ENCODE measurements at places on chromosomes 6 and 20. TPM values are rescaled to one million over a fixed set of nuclear protein-coding genes. Genes with fewer than 3 reads are reported as not detected.

- no peak overlapping the region for H3K4me3 ChIP-seq
- H3K36me3 ChIP-seq: no peaks in the 10 kb centered on the region
- H3K27ac ChIP-seq: peak overlapping the region; percentile 81
- peak; percentile 77 for DNase-seq
Measured at GRCh38 chr6:134379076-134379475, 61.2 kb upstream of the SGK1 start.

DNA sequence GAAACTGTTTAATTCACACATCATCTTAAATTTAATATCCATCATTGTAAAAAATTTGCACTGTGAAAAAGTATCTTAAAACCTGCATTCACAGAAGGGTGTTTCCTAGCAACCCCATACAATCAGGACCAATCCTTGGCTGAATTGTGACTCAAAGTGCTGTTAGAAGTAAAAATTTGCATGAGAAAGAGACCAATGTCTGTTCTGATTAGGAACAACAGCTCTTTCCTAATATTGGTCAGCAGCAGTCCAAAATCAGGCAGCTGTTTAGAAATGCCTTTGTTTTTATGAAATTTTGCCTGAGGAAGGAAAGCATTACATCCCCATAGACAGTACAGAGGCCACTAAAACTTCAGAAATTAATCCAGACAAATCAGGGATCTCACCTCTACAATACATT lies 987.0 kb downstream of the HACE1 start:
- peaks cover 8% of the 10 kb centered on the region for H3K4me1 ChIP-seq
- no peak for DNase-seq
- no peak overlapping the region for H3K27ac ChIP-seq
- no peaks in the 10 kb centered on the region for H3K36me3 ChIP-seq
- no peak overlapping the region for H3K4me3 ChIP-seq

GRCh38 chr6:109799664-109800063 lies 108.6 kb downstream of the FIG4 start:
- DNase-seq: no peak
- H3K36me3 ChIP-seq: peaks cover 22% of the 10 kb centered on the region
- no peaks in the 10 kb centered on the region for H3K27me3 ChIP-seq
- H3K4me1 ChIP-seq: peaks cover 2% of the 10 kb centered on the region
- no peak overlapping the region for H3K4me3 ChIP-seq
- H3K27ac ChIP-seq: no peak overlapping the region

DNA sequence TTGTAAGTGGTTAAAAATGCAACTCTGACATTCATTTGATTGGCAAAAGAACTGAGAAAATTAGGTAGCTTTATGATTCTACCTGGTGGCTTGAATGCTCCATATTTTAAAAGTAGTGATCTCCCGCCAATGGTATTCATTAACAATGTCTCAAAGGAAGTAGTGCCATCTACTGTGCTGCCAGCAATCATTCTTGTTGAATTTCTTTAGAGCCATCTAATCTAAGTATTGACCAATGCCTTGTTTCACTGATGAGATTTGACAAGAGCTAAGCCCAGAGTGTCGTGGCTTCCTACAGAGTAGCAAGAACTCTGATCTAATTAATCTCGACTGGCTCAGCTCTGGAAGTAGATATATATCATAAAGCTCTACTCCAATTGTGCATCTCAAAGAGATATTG lies 696.7 kb downstream of the C6orf118 start:
- DNase-seq: no peak
- H3K4me1 ChIP-seq: peaks cover 7% of the 10 kb centered on the region
- H3K36me3 ChIP-seq: no peaks in the 10 kb centered on the region
- no peaks in the 10 kb centered on the region for H3K27me3 ChIP-seq

GRCh38 chr6:81105998-81106397 lies 646.5 kb downstream of the TENT5A start:
- H3K27ac ChIP-seq: no peak overlapping the region
- peaks cover 32% of the 10 kb centered on the region for H3K4me1 ChIP-seq
- DNase-seq: no peak
- H3K4me3 ChIP-seq: no peak overlapping the region

- peak overlapping the region; percentile 84 for H3K4me3 ChIP-seq
- no peak for DNase-seq
- peaks cover 17% of the 10 kb centered on the region for H3K4me1 ChIP-seq
- no peaks in the 10 kb centered on the region for H3K36me3 ChIP-seq
- H3K27ac ChIP-seq: peak overlapping the region; percentile 88
Measured at GRCh38 chr6:38640216-38640909, 634 bp upstream of the BTBD9 start.

DNA sequence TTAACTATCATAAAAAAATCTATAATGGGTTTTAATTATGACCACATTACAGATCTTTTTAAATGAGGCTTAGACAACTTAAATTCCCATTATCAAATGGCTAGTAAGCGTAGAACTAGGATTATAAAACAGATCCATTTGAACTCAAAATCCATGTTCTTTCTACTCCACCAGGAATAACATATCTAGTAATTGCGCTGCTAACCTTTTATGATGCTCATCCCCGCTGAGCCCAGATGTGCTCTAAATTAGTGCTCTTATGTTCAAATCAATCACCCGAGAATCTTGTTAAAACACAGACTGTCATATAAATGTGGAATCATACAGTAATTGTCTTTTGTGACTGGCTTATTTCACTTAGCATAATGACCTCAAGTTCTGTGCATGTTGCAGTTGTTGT lies 903.1 kb downstream of the PHF3 start:
- DNase-seq: no peak
- H3K27me3 ChIP-seq: no peaks in the 10 kb centered on the region
- H3K36me3 ChIP-seq: no peaks in the 10 kb centered on the region
- H3K4me3 ChIP-seq: no peak overlapping the region

GRCh38 chr6:166251211-166251610 lies 57.0 kb downstream of the PRR18 start:
- H3K36me3 ChIP-seq: no peaks in the 10 kb centered on the region
- H3K27me3 ChIP-seq: peaks cover 61% of the 10 kb centered on the region

- no peaks in the 10 kb centered on the region for H3K27me3 ChIP-seq
- H3K27ac ChIP-seq: peak overlapping the region; percentile 2
- peaks cover 13% of the 10 kb centered on the region for H3K4me1 ChIP-seq
- DNase-seq: no peak
Measured at GRCh38 chr6:143164565-143165105, 103.9 kb downstream of the AIG1 start.

DNA sequence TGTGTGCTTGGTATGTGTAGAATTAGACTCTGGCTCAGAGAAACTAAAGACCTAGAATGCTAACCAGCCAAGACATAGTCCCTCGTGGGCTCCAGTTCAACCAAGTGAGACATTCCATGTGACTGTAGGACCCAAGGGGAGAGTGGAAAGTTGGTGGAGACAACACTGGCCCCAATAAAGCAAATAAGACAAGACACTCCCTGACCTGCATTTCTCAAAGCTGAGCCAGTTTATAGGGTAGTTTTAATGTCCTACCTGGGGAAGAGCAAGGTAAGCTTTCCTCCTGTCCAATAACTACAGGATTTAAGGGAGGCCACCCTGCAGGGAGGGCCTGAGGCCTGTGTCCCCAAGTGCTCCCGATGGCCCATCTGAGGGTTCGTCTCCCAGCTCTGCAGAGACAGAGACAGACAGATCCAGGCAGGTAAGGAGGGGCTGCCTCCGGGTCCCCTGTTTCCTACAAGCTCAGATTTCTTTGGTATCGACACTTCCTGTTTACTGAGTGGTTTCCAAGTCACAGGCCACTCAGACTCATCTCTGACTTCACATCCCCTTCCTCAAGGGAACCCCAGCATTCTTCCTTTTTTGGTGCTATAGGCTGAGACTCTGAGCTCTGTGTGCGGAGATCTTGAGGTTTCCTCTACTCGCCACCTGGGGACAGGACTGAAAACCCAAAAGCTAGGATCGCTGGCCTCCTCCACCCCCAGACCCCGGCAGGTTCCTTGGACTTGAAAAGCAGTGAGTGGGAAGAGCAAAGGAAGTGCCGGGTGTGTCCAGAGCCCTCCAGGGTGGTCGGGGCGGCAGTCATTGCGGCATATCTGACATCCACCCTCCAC lies 92.4 kb downstream of the PRND start:
- DNase-seq: no peak
- H3K27me3 ChIP-seq: no peaks in the 10 kb centered on the region
- no peak overlapping the region for H3K27ac ChIP-seq

DNA sequence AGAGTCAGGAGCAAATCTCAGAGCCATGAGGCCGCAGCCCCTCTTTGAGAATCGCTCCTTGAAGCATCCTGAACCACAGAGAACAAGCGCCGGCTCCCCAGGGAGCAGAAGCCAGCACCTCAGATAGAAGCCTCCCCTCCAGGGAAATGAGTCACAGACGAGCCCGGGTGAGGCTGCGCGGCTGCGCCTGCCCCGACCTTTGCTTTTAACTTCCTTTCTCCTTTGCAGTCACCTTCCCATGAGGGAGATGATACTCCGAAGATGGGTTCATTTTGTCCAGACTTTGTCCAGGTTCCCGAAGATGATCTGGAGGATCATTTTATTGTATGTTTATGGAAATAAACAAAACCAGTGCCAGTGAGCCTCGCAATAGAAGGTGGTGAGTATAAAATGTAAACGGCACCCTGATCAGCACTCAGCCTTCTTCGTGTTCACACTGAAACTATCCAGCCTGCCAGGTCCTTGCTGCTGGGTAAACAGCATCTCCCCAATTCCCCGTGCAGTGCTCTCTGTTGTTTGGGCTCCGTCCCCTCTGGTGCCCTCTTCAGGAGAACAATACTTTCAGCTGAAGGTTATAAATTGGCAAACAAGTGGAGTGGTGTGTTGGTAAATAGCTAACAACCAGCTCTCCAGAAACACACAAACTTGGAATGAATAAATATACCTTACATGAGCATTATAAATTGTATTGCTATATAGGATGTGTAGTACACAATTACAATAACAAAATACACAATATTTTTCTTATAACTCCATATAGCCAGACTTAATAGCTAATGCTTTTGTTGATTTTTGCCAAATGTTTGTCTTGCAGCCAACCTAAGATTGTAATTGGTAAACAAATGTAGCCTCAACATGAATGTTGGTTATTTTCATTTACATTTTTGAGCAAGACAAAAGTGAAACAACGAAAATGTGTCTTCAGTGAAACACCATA lies 41.4 kb upstream of the TMEM181 start:
- peaks cover 8% of the 10 kb centered on the region for H3K4me1 ChIP-seq
- no peak for DNase-seq
- H3K27me3 ChIP-seq: peaks cover 11% of the 10 kb centered on the region
- no peaks in the 10 kb centered on the region for H3K36me3 ChIP-seq
- H3K4me3 ChIP-seq: peak overlapping the region; percentile 58
- H3K27ac ChIP-seq: no peak overlapping the region

DNA sequence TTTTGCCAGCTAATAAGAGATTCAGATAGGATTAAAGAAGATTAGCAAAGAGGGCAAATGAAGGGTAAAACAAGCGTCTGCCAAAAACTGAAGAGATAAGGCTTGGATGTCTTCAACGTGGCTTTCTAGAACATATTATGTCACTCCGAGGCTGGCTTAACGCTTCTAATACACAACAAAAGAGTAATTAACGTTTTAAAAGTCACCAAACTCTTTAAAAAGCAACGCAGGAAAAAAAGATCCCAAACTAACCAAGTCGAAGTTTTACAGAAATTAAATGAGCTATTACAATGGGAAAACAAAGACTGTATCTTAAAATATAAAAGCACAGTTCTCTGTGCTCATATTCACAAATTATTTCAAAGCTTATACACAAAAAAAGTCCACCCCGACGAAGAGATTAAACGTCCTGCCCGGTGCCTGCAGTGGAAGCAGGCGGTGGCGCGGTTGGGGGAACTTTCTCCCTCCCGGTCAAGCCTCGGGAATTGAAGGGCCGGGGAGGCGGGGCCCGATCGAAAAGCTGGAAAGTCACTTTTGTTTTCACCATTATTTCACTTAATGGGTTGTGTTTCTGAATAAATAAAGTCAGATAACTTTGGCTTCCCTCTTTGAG lies 1.2 kb downstream of the MAK start:
- H3K27ac ChIP-seq: peak overlapping the region; percentile 73
- H3K27me3 ChIP-seq: peaks cover 40% of the 10 kb centered on the region
- peaks cover 13% of the 10 kb centered on the region for H3K4me1 ChIP-seq
- H3K4me3 ChIP-seq: peak overlapping the region; percentile 82
- peaks cover 5% of the 10 kb centered on the region for H3K36me3 ChIP-seq

- H3K4me1 ChIP-seq: peaks cover 49% of the 10 kb centered on the region
- peak overlapping the region; percentile 56 for H3K27ac ChIP-seq
- DNase-seq: no peak
- no peak overlapping the region for H3K4me3 ChIP-seq
- H3K27me3 ChIP-seq: no peaks in the 10 kb centered on the region
Measured at GRCh38 chr6:75102301-75102700, 103.6 kb downstream of the COL12A1 start.

GRCh38 chr6:42038163-42038562 lies 12.2 kb upstream of the TAF8 start:
- peaks cover 3% of the 10 kb centered on the region for H3K36me3 ChIP-seq
- H3K4me1 ChIP-seq: peaks cover 11% of the 10 kb centered on the region
- peak overlapping the region; percentile 61 for H3K27ac ChIP-seq
- no peak for DNase-seq

DNA sequence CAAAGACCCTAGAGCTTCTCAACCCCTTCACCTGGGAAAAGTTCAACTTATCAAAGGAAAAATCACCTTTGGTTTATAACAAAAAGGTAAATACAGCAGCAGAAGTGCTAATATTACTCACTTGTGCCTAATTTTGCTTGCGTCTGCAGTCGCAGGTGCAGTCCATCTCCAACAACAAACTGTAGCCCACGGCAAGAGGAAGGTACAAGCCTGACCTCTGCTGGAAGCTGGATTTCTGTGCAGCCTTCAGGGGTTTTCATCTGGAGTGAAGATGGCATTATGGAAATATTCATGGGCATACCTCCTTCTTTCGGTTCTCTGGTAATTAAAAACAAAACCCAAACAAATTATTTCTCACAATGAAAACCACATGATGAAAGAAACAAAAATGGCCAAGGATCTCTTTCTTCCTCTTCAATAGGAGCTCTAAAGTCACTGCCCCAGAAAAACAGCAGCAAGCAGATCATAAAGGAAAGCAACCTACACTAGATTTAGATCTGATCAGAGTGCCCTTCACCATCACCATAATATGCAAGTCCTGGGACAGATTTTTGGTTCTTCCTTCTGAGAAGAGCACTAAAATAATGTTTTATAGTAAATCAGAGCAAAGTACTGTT lies 7.8 kb downstream of the UBE3D start:
- H3K4me1 ChIP-seq: no peaks in the 10 kb centered on the region
- no peak overlapping the region for H3K27ac ChIP-seq
- H3K36me3 ChIP-seq: no peaks in the 10 kb centered on the region
- no peaks in the 10 kb centered on the region for H3K27me3 ChIP-seq
- H3K4me3 ChIP-seq: no peak overlapping the region

- H3K4me3 ChIP-seq: peak overlapping the region; percentile 25
- DNase-seq: no peak
- no peaks in the 10 kb centered on the region for H3K36me3 ChIP-seq
- no peaks in the 10 kb centered on the region for H3K27me3 ChIP-seq
- H3K27ac ChIP-seq: no peak overlapping the region
Measured at GRCh38 chr6:31765910-31766794, 3.7 kb downstream of the SAPCD1 start.

ULBP1 gene
- 0.11 TPM for total RNA-seq

HCRTR2 gene
- total RNA-seq: 0.18 TPM

HLA-G gene
- total RNA-seq: 0.56 TPM

SSTR4 gene
- total RNA-seq: not detected

MEP1A gene
- total RNA-seq: not detected

DNAAF9 gene
- 20.2 TPM for total RNA-seq

XPO5 gene
- total RNA-seq: 58.7 TPM

UCKL1 gene
- 58.0 TPM for total RNA-seq

RGS17 gene
- total RNA-seq: 1.1 TPM

RSPH9 gene
- 0.88 TPM for total RNA-seq

Measured in mesothelial cell of epicardium (in vitro differentiated cells).